ENCODE measurements at places on chromosomes 7 and 10.

DNA sequence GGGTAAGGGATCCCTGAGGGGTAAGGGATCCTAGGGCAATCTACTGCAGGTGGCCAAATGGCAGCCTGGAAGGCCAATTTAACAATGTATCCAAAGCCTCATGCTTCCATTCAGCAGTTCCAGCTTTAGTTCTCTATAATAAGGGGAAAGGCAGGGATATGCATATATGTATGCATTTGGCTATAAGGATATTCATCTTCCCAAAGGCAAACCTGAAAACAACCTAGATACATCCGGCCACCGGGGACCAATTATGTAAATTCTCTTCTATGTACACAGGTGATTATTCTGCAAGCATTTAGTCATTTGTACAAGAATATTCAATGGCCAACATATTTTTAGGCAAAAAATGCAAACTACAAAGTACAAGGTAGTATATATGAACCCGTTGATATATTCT, 26.7 kb downstream of the PSAP start:
- no peak for DNase-seq

DNA sequence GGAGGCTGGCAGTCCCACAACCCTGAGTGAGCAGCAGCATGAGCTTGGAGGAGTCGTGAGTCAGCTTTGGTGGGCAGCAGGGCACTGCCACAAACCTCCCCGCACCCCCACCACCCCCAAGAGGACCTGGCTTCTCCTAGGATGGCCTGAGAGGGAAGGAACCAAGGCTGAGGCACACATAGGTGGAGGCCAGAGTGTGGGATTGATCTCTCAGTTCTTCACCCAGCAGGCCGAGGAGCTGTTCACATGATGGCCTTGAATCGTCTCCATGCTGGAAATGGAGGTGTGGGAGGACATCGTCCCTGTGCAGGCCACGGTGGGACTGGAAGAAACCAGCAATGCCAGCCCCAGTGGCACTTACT, 17.4 kb upstream of the GDF10 start:
- DNase-seq = no peak

DNA sequence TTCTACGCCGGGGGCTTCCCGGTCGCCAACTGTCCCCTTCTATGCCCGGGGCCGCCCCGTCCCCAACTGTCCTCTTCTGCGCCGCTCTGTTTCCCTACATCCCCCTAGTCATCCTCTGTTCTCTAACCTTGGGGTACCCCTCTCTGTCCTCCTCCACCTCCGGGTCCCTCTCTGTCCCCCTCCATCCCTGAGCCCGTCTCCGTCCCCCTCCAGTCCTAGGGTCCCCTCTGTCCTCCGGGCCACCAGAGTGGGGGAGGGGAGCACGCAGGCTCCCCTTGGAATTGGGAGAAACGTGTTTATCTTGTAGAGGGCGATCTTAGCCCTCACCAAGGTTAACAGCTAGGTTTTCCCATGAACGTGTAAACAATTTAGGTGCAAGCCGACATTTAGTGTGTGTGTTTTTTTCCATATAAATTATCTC, 852 bp upstream of the KLF6 start:
- DNase-seq = no peak

GRCh38 chr10:67818323-67818722, 19.7 kb downstream of the DNAJC12 start:
- DNase-seq = no peak

DNA sequence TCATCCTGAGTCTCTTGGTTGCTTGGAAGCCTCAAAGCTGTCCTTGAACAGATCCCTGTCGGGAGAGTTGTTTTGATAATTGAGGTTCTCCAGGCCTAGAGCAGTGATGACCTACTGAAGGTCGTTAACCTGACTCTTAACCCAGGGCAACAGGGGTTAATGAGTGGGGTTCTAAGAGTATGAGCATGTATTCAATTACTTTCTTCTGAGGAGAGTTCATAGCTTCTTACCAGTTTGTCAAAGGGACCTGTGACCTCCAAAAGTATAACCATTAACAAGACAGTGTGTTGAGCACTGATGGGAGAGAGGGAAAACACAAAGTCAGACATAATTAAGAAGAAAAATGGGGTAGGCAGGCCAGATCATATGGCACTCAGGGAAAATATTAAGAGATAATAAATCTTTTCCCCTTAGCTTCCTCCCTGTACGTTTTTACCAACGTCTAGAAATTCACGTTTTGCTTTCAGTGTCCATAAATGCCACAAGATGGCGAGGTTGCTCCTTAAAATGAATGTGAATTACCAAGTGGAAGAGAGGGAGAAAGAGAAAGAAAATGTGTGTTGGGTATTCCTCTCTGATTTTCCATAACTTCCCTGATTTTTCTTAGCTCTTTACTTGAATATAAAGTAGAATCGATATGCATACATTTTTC, 97.6 kb downstream of the SUGCT start:
- DNase-seq = no peak

GRCh38 chr10:84551437-84552120, 223.2 kb downstream of the CCSER2 start:
- no peak for DNase-seq

DNA sequence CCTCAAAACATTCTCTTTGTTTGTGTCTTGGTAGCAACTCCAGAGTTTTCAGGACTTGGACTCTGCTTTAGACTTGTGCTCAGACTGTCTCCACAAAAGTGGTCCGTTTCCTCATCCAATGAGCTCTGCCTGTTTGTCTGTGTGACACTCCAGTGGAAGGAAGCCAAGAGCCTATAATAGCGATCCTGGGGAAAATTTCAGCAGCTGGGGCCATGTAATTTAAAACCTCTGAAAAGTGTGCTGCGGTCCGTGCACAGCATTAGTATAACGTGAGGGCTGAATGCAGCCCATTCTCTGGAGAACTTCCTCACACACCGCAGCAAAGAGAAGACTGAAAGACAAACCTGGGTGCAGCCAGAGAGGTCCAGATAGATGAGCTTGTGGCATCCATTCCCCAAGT, at the start of gene LRRC17:
Gene LRRC17, plus strand, starts transcription at position 259 of the 400 bp plus-strand sequence. CDS start 20,914 bp downstream, outside the sequence.
- DNase-seq = no peak

DNA sequence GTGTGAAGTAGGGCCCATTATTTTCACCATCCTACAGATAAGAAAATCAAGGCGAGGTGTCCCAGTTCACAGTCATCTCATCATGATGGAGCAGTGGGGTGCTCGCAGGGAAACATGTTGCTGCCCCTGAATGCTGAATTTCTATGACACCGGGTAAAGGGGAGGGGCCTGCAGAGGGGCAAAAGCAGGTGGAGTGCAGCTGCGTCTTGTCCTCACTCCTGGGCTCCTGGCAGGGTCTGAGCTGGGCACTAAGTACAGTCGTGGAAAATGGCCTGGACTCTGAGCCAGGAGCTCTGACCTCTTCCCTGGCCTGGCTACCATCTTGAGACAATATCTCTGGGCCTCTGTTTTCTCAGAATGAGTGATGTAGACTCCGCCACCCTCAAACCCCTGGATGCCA, 253.1 kb upstream of the PITRM1 start:
- DNase-seq = no peak

DNA sequence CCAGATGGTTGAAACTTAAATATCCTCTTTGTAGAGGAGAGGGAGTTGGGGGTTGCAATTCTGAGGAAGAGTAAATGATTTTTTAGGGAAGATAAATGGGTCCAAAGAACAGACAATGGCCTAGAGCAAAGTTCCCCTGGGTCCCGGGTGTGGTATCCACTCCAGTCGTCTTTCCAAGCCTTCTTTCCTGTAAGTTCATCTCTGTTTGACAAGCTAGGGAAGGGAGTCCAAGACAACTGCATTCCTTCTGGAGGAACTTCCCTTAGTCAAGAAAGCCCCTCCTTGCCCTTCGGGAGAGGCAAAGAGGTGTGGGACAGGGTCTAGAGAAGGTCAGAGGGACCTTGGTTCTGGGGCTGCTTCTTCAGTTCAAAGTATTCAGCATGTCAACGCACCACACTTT, 33.4 kb downstream of the C10orf71 start:
- no peak for DNase-seq

DNA sequence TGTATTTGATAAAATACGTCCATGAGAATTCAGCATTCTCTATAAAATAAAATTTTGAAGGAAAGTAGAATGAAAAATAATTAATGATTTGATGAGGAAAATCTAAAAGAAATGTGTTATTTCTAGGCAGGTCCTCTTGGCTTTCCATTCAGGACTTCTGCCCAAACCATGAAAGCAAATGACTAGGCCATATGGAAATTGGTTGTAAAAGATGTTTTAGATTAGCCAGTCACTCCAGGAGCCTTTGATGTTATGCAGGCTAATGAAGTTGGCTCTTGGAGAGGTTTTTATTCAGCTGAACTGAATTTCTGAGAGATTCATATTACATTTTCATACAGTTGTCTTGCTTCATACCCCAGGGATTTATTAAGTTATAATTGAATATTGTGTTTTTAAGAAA, 452.8 kb downstream of the SDK1 start:
- DNase-seq = no peak

- no peak for DNase-seq
These were observed 142.4 kb upstream of the BMPER start for GRCh38 chr7:33762911-33763306.

- no peak for DNase-seq
These were observed 8.4 kb downstream of the AQP1 start for GRCh38 chr7:30920021-30920583.

- DNase-seq = no peak
These were observed 12.8 kb downstream of the FLNC start for GRCh38 chr7:128842674-128843641.

DNA sequence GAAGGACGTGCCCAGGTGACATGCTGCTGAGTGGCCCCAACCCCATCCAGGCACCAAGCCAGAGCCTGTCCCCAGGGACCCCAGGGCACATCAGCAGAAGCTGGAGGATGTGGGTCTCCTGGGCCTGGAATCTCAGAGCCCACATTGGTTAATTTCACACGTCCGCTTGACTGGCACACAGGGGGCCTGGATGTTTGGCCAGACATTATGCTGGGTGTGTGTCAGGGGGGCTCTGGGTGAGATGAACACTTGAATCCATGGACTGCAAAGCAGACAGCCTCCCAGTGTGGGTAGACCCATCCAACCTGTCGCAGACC, 79.1 kb upstream of the RET start:
- DNase-seq = no peak

- no peak for DNase-seq
These were observed 92.0 kb upstream of the FAM180A start for GRCh38 chr7:135840591-135840990.

GRCh38 chr7:2814946-2815874, 28.9 kb downstream of the GNA12 start:
- no peak for DNase-seq

- no peak for DNase-seq
These were observed 312.6 kb downstream of the WDR37 start for GRCh38 chr10:1368842-1369171.

DNA sequence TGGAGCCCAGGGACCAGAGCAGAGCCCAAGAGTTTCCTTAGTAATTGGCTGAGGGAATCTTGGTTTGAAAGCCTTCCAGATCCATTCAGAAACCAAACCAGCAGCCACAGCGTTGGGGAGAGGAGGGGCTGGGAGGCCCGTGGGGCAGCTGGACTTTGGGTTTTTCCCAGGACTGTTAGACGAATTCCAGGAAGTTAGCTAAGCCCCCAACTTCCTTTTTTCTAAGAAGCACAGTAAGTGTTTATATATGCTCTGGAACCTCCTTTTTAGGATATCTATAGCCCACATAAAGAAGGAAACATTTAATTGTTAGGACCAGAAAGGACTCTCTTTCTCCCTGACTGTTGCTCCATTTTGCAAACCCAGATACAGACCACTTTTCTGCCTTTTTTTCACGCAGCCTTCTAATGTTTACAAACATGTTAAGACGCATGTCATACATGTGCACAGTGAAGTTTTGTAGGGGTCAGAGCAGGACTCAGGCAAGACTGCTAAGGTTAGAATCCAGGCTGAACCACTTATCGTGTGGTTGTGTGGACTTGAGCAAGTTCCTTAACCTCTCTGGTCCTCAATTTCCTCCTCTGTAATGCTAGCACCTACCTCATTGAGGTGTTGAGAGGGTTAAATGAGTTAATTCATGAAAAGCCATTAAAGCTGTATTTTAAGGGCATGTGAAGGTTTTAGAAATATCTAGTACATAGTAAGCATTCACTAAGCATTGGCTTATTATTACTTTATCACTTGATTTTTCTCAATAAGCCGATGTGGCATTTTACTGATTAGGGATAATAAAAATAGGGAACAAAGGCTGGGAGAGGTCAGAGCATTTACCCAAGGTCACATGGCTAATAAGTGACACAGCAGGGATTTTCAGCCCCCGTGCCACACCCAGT, 42.4 kb downstream of the TBATA start:
- DNase-seq = no peak

DNA sequence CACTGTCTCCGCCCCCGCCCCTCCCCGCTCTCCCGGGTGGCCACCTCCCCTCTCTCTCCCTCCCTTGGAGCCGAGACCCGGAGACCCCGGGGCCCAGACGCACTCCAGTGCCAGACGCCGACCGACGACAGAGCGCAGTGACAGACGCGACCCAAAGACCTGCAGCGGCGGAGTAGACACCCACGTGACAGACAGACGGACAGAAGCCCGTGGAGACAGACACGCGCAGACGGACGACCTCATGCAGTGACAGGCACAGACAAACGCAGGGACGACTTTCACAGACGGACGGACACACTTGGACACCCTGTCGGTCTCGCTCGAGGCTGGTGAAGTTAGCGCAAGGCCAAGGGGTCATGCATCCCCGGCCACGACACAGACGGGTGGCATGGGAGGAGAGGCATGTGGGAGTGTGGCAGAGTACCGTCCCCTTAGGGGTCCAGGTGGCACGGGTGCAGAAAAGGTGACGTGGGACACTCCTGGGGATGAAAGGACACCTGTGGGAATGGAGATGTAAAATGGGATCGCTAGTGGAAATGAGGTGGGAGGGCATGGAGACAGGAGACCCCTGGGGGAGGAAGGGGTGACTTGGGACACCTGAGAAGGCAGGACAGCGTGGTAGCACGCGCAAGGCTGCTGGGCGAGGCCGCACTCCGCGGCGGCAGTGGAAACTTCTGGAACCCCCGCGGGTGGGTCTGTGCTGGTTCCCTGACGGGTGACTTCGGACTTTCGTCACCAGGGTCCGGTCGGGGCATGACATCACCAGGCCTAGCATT, 456 bp upstream of the ACHE start:
- no peak for DNase-seq

DNA sequence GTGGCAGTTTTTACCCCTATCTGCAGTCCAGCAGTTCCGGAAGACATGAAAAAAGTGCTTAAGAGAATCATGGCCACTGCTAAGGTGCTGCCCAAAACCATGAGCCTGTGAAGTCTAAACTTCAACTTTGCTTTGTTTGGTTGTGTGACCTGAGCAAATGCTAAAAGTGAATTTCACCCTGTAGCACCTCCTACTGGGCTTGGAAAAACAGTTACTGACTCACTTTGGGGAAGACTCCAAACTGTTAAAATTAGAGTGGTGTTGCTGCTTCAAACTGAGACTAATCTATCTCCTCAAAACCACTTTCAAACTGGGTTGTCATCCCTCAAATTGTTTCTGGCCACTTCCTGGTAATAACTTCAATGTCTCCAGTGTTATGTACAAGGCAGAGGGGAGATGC, 21.3 kb downstream of the MKX start:
- DNase-seq = no peak

- DNase-seq = no peak
These were observed 77.0 kb upstream of the EEPD1 start for GRCh38 chr7:36076074-36076473.

DNA sequence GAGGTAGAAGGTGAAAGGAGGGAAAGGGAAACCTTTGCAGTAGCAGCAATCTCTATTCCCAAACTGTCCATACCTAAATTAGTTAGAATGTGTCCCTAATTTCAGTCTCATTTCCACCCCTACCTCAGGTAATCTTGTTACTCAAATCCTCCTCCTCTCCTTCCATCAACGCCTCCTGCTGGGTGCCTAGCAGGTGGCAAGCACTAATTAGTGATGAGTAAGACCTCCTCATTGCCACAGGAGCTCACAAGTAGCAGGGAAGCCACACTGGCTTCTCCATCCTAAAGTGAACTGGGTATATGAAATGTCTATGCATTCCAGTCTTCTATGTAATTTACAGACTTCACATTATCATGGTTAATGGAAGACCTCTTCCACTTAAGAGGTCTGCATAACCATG, 25.7 kb upstream of the FAM133B start:
- DNase-seq = no peak

All from esophagus squamous epithelium (tissue), 5 donors.